ENCODE measurements at places on chromosomes 1 and 21. TPM values are rescaled to one million over a fixed set of nuclear protein-coding genes. Genes with fewer than 3 reads are reported as not detected.

DNA sequence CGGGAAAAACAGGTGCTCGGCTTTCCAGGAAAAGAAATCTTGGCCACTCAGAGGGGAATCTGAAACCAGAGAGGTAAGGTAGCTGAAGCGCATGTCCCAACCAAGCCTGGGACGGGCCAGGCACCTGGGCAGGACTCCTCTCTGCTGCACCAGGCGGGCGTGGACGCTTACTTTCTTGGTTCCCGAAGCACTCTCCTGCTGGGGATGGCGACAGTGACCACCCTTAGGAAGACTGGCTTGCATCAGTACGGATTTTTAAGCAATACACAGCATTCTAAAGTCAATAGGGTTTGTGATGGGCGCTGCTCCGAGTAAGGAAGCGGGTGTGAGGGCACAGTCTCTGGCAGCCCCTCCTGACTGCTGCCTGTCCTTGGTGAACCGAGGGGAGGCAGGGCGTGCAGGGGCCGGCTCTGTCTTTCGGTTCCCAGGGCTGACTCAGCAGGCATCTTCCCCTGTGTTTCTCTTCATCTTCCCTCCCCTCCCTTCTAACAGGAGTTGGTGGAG, 74.9 kb upstream of the ANGPTL1 start:
- no peak for DNase-seq

- DNase-seq = no peak
These were observed 32.7 kb downstream of the RHBG start for GRCh38 chr1:156401681-156402081.

DNA sequence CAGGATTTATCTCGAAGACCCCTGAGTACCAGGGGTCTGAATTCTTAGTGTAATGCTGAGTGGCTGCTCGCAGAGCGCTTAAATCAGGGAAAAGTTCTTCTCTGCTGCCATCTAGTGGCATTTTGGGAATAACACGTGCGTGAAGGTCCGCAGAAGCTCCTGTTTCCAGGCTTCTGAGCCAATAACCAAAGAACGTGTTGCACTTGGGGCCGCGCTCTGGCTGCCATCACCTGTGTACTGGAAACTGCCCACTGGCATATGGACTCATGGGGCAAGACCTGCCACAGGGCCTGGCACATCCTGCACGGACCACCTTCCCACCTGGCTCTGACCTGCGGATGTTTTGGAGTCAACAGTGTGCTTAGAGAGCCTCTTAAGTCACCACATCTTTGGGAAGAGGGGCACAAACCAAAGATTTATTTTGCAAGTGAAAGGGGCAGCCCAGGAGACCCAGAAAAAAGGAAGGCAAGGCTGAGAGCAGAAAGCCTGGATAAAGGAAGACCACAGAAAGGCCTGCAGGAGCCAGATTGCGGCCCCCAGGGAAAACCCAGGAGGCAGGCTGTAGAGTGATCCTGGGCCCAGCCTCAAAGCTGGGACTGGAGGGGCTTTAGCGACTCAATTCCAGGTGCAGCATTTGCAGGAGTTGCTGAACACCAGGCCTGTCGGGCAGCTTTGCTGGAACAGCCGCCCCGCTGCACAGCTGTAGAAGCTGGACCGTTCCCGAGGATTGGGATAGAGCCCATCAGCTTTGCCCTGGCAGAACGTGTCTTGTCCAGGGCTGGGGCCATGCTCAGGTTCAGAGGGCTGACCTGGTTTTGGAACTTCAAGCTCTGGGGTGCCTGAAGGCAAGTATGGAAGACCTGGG, 13.0 kb downstream of the CHIT1 start:
- peak; percentile 78 for DNase-seq

GRCh38 chr1:77227381-77227780, 8.2 kb upstream of the PIGK start:
- no peak for DNase-seq

GRCh38 chr1:56780826-56781225, 38.4 kb downstream of the FYB2 start:
- DNase-seq = no peak

NR1I3 gene
- total RNA-seq = not detected

AK2 gene
- 99.7 TPM for total RNA-seq

UBE2U gene
- not detected for total RNA-seq

AMPD1 gene
- total RNA-seq = not detected

TNFSF18 gene
- 2.9 TPM for total RNA-seq

Data from fibroblast of villous mesenchyme (primary cell).